NCI-H1930 (cell line): ENCODE measurements at places on chromosomes 3 and 15.

- no peak for DNase-seq
Observed at GRCh38 chr3:159620281-159620680, 368.4 kb upstream of the IL12A start.

DNA sequence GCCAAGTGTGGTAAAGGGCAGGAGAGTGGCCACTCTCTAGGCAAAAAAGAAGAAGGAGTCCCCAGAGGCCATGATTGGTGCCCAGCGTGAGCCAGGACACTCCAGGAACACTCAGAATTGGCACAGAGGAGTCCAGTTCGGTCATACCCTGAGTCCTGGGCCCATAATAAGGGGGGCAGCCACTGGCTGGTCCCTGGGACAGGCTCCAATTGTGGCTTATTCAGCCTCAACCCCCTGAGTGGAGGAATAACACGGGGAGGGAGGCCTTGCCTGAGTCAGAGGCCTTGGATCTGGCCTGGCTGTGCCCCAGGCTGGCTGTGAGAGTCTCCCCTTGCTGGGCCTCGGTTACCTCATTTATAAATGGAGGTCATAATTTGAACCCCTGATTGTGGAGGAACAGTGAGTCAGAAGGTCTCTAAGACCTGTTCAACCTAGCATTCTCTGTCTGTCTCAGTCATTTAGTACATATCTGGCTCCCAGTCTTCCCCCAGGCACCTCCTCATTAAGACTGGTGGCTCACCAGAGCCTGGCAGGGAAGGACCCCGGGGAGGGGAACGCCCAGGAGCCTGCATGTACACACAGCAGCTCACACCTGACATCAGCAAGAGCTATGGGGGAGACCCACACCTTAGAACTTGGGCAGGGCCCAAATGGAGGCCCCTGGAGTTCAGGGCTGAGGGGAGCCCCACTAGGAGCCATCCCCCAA, 95.9 kb upstream of the ATP2B2 start:
- DNase-seq = no peak

DNA sequence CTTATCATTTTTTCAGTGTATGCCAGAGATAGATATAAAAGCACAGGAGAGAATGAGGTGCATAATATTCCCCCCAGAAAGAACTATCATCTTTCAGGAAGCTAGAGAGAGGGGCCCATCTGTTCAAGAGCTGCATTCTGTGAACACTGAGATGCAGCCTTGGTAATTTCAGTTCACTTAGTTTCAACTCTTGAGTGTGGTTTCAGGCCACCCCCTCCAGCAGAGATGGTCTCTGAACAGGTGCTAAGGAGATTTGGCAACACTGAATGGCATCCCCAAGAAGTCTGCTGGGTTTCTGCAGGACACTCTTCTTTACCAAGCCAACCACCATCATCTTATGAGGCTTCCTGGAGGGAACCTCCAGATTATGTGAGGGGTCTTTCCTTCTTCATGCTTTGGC, 30.4 kb upstream of the LIMD1 start:
- DNase-seq = no peak

GRCh38 chr15:79602731-79603130, 170.6 kb downstream of the MINAR1 start:
- DNase-seq = no peak

- no peak for DNase-seq
Observed at GRCh38 chr3:41323467-41324155, 124.3 kb downstream of the CTNNB1 start.

GRCh38 chr3:71587958-71588357, 4.4 kb upstream of the FOXP1 start:
- DNase-seq = no peak

DNA sequence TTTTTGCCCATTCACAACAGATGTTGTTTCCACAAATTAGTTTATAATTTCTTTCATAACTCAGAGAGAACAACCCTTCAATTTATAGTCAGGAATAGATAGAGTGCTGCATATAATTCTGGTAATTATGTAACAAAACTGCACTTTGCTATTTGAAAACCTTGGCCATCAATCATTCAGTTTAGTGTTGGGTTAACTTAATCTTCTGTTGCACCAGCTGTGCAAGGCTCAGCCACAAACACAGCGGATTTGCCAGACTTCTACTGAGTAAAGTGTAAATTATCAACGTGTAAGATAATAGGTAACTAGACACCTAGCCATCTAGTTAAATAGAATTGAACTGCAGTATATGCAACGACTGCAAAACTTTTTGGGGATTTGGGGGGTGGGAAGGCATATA, 1064.3 kb upstream of the EPHA6 start:
- DNase-seq = no peak

- no peak for DNase-seq
Observed at GRCh38 chr3:48885753-48886152, 12.9 kb downstream of the SLC25A20 start.

- DNase-seq = no peak
Observed at GRCh38 chr15:100919481-100920405, 586 bp downstream of the LRRK1 start.

DNA sequence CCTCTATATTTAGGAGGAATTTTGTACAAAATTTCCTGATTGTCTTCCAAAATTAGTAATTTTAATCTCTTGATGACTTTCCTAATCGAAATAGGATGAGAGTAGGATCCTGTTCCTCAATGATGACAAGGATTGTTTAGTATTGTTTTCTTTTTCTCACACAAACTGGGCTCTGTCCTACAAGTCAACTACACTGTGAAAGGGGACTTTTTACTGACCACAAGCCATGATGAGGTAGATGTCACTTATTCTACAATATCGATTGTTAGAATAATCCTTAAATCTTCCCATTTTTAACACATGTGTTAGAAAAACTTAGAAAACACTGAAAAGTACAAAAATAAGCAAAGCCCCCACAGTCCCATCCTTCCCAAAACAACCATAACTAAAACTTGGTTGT, 35.8 kb upstream of the TSC22D2 start:
- no peak for DNase-seq

GRCh38 chr15:35304389-35304788, 219.3 kb upstream of the NANOGP8 start:
- no peak for DNase-seq

DNA sequence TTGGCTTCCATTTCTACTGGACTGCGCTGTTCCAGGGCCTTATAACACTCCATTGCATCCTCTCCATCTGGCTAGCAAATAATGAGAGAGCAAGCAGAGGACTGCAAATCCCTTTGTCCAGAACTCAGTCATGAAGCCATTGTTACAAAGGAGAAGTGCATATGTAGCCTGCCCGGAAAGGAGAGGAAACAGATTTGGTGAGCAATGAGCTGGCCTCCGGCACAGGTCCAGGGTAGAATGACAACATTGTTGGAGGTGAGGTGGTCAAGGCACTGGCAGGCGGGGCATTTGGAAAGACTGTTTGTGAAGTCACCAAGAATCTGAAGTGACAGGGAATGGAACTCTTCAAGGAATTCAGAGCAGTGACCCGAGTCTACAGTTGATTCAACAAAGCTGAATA, 25.0 kb upstream of the ATP1B3 start:
- no peak for DNase-seq

DNA sequence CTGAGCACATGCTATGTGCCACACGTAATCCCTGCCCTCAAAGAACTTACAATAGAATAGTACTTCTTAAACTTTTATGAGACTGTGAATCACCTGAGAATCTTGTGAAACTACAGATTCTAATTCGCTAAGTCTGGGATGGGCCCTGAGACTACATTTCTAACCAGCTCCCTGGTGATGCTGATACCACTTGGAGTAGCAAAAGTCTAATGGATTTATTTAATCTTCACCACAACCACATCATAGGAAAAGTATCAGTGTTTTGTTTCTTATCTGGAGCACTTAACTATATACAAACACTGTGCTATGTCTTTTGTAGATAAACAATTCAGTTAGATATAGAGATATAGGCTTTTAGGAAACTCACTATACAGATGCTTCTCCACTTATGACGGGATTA, 23.8 kb upstream of the TCF12 start:
- no peak for DNase-seq

GRCh38 chr3:131174752-131175151, 148.1 kb downstream of the NEK11 start:
- no peak for DNase-seq

- DNase-seq = no peak
Observed at GRCh38 chr3:41080141-41080540, 119.2 kb upstream of the CTNNB1 start.

- no peak for DNase-seq
Observed at GRCh38 chr15:85554852-85555521, 174.6 kb downstream of the AKAP13 start.

DNA sequence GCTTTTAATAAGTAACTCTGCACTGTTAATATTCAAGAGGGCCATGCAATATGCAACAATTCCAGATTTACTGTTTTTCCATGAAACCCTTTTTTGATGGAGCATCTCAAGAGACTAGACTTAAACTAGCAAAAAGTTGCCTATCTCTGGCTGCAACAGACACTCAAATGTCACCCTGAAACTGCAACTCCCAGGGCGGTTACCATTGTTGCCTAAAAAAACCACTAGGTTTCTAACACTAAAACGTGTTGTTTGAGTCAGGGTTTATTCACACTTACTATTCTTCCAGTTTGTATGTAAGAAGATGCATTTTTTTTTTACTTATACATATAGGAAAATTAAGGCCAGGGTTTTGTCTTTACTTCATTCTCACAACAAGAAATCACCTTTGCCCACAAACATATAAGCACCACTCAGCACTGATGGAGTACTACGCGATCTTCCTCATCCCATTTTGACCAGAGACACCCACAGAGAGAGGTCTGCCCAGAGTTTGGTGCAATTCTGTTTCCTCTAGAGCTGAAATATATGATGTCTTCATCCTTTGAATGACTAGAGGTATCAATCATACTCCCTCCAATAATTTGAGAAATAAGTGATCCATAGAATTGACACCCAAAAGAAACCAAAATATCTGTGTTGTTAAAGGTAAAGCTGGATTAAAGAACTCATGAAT, 124.0 kb upstream of the SNTN start:
- DNase-seq = no peak

- no peak for DNase-seq
Observed at GRCh38 chr3:30418443-30418842, 188.0 kb upstream of the TGFBR2 start.

- DNase-seq = no peak
Observed at GRCh38 chr15:23516866-23517265, 48.6 kb upstream of the MKRN3 start.

GRCh38 chr3:119580067-119580760, 922 bp downstream of the ADPRH start:
- DNase-seq = peak; percentile 3

GRCh38 chr3:45538641-45538986, 55.9 kb upstream of the LIMD1 start:
- no peak for DNase-seq

- no peak for DNase-seq
Observed at GRCh38 chr3:156033428-156033827, 87.0 kb upstream of the KCNAB1 start.

DNA sequence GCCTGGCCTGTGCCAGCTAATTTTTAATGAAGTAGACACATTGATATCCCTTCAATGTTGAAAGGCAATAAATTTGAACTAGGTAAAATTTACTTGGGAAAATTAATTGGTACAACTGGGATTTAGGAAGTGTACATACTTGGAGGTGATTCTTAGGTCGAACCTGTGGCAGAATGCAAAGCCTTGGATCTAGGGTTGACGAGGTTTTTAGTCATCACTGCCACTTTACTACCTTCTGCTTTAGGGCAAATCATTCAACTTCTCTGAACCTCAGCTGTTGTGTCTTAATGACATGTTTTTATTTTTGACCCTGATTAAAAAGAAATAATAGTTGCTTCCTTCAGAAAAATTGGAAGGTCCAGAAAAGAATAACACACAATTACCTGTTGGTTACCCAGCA, 2.5 kb downstream of the APPL1 start:
- no peak for DNase-seq

DNA sequence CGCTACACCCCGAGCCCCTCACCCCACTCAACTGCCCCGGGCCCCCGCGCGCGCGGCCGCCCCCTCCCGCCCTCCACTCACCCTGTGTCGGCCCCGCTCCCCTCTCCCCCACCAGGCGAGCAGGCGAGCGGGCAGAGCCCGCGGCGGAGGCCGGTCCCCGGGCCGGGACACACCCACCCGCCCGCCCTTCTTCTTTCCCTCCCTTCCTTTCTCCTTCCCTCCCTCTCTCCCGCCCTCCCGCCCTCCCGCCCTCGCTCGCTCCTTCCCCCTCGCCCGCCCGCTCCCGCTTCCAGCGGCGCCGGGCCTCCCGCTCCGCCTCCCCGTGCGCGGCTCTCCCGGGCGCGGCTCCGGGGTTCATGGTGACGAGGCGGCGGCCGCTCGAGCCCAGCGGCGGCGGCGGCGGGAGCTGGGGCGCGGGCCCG, at the start of gene CTDSPL:
TSS of gene CTDSPL (plus strand) at position 261 of the 422 bp plus-strand sequence. CDS start 320 bp downstream, outside the sequence.
- no peak for DNase-seq

DNA sequence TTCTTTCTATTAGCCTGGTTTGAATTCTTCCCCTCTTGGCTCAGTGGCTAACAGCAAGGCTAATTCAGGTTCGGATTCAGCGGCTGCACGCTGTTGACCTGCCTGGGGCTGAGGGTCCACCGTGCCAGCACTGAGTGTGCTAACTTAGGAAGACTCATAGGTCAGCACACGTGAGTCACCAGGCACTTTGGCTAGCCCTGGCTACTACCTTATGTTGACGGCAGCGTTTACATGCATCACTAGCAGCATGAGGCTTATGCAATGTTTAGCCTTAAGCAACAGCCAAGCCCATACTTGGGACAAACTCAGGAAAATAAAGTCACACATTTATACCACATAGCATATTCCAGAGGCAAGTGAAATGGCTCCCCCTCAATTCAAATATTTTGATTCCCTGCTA, 137.7 kb downstream of the RAB11A start:
- DNase-seq = no peak

- DNase-seq = no peak
Observed at GRCh38 chr3:164326714-164327113, 751.6 kb downstream of the SI start.

GRCh38 chr3:182979103-182979673, 1.1 kb downstream of the DCUN1D1 start:
- no peak for DNase-seq

DNA sequence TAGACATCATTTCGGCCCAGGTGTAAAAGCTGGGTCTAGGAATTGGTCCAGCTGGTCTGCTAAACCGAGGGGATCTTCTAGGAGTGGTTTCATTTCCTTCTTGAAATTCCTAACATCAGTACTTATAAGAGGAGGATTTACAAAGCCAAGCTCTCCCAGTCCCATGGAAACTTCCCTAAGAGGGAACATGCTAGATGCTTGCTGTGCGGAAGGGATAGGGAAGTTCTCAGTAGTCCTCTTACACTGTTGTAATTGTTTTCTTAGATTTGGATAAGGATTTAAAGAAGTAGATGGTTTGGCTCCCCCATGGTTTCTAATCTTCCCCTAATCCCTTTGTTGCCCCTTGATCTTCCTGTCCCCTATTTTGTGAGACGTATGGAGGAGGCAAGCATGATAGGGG, 89.7 kb upstream of the XCR1 start:
- DNase-seq = no peak

- no peak for DNase-seq
Observed at GRCh38 chr15:80194914-80195313, 42.1 kb downstream of the FAH start.
